T follicular helper cell (primary cell): ENCODE measurements at places on chromosomes 2 and 18.

- DNase-seq = no peak
Measured at GRCh38 chr18:37702841-37703240, 137.2 kb upstream of the CELF4 start.

DNA sequence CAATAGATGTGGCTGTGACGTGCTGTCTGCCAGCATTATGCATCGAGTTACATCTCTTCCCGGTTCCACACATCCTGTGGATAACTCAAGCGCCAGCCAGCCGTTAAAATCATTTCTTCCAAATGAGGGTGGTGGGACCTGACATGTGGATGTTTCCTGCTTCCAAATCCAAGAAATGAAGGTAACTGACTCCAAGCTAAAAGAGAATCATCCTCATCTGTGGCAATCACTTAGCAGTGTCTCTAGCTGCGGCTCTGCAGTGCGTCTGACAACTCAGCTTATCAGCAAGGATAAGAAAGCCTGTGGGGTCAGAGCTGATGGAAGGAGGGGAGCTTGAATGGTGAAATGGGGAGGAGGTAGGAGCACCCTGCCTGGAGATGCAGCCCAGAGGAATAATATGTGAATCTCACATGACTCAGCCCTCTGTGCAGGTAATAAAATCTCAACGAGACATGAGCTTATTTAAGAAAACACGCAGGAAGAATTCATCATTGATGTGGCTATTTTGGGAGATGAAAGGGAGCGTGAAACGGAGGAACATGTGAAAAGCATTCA, 382.2 kb upstream of the TRIB2 start:
- DNase-seq = no peak

- DNase-seq = no peak
Measured at GRCh38 chr2:153417077-153417476, 61.5 kb downstream of the RPRM start.

DNA sequence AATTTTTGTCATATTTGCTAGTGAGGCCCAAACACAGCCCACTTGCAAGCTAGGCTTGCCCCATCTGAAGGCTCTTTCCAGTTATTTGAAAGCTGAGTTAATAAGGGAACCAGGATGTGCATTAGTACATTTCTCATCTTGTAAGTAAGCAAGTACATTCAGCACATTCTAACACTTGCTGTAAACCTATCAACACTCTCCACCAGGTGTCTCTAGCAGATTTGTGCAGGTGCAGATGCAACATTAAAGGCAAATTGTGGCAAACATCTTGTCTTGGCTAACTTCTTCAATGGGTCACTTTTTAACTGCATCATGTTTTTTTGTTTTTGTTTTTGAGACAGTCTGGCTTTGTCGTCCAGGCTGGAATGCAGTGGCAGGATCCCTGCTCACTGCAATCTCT, 25.3 kb upstream of the MFSD6 start:
- DNase-seq = no peak

- DNase-seq = no peak
Measured at GRCh38 chr18:448116-448790, 52.2 kb downstream of the COLEC12 start.

DNA sequence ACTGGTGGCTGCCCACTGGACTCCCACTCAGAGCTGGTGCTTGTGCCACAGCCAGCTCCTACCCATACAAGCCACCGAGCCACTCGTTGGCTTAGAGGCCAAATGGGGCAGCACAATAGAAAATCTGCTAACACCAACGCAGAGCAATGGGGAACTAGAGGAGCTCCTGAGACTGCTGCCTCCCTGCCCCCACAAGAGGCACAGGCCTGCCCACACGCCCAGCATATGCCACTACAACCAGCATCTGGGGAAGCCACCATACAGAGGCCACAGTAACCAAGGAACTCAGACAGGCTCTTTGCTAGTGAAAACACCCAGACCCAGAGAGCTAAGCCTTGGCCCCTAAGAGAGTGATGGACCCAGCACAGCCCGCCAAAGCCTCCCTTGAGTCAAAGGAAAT, 231.2 kb upstream of the RAB6C start:
- DNase-seq = no peak

GRCh38 chr2:139911160-139911559, 1131.0 kb upstream of the NXPH2 start:
- DNase-seq = no peak

DNA sequence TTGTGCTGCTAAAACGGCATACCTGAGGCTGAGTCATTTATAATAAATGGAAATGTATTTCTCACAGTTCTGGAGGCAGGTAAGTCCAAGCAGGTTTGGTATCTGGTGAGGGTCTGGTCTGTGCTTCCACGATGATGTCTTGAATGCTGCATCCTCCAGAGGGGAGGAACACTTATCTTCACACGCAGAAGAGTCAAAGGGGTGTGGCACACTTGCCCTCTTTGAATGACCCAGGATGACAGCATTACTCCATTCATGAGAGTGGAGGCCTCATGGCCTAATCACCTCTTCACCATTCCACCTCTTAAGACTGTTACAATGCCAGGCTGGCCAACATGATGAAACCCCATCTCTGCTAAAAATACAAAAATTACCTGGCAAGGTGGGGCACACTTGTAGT, 61.0 kb downstream of the NCAPH start:
- no peak for DNase-seq

GRCh38 chr2:44075541-44075940, 79.8 kb upstream of the LRPPRC start:
- DNase-seq = no peak

GRCh38 chr2:98761267-98761781, 30.4 kb upstream of the MGAT4A start:
- peak; percentile 53 for DNase-seq

DNA sequence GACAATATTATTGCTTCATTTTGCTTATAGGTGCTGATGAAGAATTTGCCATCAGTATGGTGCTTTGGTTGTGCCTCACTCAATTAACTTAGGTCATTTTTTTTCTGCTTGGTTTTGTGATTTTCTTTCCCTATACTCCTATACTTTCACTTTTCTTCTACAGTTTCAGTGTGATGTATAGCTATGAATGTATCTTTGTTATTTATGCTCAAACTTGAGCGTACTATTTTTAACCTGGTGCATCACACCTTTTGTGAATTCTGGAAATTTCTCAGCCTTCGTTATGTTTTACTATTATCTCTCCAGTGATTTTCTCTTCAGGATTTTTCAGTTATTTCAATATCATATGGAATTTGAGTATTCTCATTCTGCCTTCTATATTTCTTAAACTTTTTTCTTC, 2035.3 kb upstream of the LRRTM1 start:
- DNase-seq = no peak

- no peak for DNase-seq
Measured at GRCh38 chr2:185245806-185246205, 492.8 kb upstream of the FSIP2 start.

DNA sequence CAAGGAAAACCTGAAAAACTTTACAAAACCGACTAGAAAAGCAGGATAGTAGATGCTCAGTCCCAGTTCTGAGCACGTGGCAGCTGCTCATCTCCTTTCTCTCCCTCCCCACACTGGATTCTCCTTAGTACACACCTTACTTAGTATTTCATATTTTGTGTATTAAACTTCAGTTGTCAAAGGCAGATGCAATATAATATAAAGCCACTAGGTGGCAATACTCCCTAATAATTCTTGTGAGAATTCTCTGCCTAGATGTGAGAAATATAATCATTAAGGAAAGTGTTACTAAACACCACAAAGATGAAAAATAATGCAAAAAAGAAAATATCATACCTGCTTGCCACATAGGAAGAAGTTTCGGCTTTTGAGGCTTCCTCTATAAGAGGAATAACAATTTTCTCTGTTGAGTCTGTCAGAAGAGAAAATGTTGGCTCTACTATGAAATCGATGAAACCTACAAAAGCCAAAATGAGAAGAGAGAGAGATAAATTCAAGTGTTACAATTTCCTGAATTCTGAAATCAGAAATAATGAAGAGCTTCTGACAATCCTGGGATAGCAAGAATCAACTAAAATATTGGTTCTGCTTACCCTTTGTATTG, 200.6 kb downstream of the PPP1R1C start:
- no peak for DNase-seq

DNA sequence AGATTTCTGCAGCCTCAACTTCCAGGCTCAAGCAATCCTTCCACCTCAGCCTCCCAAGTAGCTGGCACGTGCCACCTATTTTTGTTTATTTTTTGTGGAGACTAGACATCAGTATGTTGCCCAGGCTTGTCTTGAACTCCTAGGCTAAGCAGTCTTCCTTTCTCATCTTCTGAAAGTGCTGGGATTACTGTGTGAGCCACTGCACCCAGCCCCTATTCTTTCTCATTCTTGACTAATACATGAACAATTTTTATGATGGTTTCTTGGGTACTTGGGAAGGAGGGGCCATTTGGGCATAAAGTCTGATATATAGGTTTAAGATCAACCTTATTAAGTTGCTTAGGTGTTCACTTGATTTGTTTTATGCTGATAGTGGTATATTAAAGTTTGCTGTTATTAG, 26.2 kb downstream of the EPC2 start:
- no peak for DNase-seq

DNA sequence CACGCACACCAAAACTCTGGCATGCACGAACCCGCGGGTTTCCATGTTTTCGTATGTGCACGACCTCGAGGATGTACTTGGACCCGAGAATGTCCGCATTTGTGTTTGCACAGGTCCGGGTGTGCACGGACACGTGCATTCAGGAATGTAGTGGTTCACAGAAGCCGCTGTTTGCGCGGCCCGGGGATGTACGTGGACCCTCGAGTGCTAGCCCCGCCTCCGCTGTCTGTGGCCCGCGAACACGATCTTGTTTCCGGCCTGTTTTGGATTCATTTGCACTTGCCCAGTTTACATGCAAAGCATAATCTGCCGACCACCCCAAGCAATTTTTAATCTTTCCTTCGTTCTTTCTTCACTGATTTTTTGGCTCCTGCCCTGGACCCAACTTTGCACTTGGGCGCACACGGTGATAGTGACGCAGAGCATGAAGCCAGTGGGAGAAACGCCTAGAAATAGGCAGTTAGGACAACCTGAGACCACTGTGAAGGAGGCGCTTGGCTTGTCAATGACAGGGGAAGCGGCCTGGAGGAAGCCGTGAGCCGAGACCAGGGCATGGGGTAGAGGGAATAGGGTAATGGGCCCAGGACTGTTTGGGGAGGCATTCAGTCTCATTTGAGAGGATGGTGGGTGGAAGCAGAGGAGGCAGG, 45.4 kb upstream of the PTMA start:
- no peak for DNase-seq

GRCh38 chr2:2586068-2586776, 255.1 kb upstream of the MYT1L start:
- no peak for DNase-seq

DNA sequence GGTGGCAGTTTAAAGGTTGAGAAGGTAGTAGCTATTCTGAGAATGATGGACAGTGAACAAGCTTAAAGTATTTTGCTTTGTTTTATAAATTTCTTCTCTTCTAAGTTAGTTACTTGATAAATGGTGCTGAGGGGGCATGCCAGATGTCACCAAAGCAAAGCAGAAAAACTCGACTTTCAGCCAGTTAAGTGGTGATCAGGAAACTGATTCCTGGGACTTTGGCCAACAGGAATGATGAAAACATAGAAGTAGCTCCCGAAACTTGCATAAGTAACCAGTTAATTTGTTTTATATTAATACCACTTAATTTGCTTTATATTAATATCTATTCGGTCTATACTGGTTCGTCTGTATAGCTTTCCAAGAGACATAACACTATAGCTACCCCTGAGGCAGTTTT, 82.6 kb downstream of the FANCL start:
- DNase-seq = no peak

- no peak for DNase-seq
Measured at GRCh38 chr2:204401114-204401513, 144.2 kb upstream of the PARD3B start.

DNA sequence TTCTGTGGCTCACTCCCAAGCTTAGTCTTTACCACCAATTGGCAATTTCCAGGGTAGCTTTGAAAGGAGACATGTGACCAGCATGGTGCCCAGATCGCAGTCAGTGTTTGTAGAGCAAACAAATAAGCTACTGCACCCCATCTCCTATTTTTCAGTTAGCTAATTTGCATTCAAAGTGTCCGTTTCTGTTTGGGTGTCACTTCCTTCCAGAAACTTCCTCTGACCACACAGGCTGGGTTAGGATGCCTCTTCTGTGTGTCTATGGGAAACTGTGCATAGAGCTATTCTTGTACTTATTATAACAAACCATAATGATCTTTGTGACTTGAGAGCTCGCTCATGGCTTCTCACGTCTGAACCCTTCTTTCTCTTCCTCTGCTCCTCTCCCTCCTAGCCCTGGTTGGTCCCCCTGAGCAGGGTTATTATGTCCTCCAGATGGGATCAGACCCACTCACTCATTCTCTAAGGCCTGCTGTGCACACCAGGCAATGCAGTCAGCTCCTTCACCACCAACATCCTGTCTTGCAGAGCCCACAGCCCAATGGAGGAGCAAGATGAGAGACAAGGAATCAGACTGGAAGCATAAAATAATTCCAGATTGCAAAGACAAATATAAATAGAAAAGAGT, 101.2 kb upstream of the ALK start:
- DNase-seq = no peak

DNA sequence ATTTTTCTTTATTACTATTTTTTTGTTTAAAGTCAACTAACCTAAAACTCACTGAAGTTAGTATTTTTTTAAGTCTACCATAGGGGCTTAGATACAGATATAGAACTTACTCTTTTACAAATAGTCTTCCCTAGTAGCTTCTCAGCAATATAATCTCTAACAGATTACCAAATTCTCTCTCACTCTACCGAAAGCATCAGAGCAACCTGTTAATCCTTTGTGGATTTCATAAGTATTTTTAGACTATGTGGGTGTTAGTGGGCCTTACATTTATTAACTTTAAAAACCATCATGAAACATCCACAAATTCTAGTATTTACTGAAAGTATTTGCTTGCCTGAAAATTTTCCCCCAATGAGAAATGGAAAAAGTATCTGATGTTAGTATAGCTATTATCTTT, 84.6 kb upstream of the TFPI start:
- no peak for DNase-seq

GRCh38 chr18:8559612-8560186, 49.5 kb upstream of the RAB12 start:
- DNase-seq = no peak

GRCh38 chr2:188404341-188405004, 112.8 kb downstream of the GULP1 start:
- no peak for DNase-seq

DNA sequence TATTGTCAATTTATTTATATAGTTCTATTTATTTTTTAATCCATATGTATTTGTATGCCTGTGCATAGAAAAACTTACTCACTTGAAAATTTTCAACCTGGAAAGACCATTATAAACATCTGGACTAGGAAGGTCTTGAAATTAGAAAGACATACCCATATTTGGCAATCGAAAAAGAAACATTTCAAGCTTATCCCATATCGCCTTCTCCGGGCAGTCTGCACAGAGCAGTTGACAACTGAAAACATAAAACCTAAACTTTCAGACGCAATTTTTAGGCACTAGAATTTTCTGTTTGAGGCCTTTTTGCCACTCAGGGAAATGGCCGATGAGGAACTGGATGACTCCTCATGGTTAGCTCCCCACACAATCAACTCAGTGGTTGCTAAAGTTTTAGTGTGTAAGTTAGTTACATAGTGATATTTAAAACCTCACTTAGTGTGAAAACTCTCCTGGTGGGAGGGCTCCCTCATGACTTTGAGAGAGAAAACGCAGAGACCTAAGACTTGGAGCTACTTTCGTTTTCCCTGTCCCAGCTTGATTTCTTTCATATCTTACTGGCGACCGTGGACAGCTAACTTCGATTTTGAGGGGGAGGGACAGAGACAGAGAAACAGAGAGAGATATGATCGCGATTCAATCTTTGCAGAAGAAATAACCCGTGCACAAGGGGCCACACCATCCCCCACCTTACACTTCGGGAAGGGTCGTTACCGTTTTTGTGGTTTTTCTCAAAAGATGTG, 3.2 kb upstream of the HOXD12 start:
- no peak for DNase-seq

GRCh38 chr2:217955881-217956493, 46.8 kb downstream of the TNS1 start:
- no peak for DNase-seq
